ENCODE measurements at places on chromosomes 3 and 15.

- DNase-seq: no peak
Observed at GRCh38 chr15:70013656-70014313, 83.9 kb downstream of the TLE3 start.

DNA sequence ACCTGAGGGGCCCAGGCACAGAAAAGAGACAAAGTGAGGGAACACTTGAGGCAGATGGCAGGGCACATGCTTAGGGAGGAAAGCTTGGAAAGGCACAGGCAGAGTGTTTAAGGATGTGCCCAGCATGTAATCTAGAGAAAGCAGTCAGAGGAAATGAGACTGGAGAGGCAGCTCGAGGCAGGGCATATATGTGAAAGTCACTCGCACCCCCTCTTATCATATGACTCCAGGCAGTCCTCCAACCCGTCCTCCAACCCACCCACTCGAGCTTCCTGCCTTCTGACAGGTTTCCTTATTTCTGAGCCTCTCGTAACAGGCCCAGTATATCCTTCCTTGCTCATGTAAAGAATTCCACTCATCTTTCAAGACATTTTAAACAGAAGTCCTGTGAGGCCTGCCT lies 294.0 kb downstream of the SOX2 start:
- DNase-seq: no peak

DNA sequence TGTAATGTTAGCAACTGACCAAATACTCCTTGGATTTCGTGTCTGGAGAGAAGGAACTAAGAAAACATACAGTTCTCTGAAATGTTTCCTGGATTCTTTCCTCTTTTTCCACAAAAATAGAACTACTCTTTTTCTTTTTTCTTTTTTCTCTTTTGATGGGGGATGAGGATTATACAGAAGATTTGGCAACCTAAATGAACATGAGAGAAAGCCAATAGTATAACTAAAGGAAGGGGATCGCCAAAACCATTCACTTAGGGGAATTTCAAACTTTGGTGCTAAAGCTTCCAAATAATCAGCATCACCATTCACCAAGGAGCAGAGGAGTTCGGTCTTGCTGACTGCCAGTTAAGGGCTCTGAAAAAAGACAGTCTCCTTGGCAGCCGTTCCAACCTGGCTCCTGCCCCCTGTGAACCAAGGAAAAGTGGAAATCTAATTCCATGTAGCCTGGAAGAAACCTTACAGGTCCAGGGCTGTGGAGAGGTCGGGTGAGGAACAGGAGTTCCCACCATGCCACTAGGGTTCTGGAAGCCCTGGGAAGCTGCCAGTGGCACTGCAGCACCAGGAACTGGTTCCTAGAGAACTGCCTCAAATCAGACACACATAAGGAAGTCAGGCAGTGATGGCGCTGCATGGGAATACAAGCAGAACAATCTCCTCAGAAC lies 176.9 kb downstream of the TNIK start:
- DNase-seq: no peak

GRCh38 chr3:61955483-61955882 lies 394.1 kb downstream of the PTPRG start:
- DNase-seq: no peak

DNA sequence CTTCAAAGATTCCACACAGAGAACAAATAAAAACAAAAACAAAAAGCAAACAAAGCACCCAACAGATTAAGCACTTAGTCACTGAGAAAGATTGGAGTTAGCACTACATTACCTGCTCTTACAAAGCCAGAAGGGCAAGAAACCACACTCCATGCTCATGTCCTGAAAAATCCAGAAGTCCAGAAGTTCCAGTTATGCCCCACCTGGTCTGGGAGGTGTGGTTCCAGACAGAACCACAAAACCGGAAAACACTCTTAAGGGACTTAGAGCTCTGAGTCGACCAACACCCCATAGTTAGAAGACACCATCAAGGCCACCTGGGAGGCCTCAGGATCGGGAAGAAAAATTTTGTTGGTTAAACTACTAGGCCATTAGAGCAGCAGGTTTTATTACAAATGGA lies 88.9 kb downstream of the TNIK start:
- DNase-seq: no peak

DNA sequence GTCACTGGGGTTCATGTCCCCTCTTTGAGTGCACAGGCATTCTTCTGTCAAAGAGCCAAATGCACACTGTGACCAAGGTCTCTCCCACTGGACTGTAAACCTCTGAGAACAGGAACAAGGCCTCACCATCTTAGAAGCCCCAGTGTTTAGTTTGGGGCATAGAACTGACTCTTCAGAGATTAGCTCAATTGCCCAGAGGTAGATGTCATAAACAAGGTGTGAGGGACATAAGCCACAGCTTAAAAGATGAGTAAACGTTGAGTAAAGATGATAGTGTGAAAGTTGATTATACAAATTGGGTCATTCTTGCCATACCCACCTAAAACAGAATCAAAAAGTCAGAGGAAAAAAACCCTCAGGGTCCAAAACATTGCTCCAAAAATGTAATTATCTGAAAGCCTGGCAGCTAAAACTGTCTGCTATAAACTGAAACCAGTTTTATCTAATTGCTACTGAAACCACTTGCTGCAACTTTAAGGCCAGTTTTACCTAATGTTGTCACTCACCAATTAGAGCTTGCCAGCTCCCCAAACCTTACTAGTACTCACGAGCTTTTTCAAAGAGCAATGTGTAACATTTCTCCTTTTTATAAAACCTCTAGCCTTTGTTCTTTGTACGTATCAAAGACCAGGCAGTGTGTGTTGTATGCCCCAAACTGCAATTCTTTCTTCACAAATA lies 415.2 kb downstream of the RAP2B start:
- no peak for DNase-seq

- no peak for DNase-seq
Observed at GRCh38 chr15:64902863-64903262, 8.8 kb upstream of the ANKDD1A start.

GRCh38 chr3:106167728-106168127 lies 298.9 kb upstream of the CBLB start:
- no peak for DNase-seq

GRCh38 chr3:78917536-78917935 lies 850.3 kb downstream of the ROBO1 start:
- DNase-seq: no peak

- no peak for DNase-seq
Observed at GRCh38 chr3:38000242-38000916, 9.8 kb downstream of the VILL start.

Measured in KBM-7 (cell line).